Heart left ventricle (tissue), 16 donors: ENCODE measurements at places on chromosomes 3 and 15.

DNA sequence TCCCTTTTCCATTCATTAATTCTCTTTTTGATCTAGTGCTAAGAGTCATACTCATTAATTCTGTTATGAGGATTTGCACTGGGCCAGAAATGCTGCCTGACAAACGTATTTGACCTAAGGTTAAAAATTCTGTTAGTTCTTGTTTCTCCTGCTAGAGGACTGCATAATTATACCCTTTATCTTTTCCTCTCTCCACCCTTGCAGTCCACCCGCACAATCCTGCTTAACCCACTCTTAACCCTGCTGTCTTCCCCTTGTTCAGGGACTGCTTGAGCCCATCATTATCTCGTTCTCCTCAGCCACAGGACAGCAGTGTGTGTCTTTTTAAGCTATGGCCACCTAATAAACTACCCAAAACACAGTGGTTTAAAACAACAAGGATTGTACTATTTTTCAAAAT is 31.1 kb upstream of the DYNC1LI1 start:
- no peak for DNase-seq

DNA sequence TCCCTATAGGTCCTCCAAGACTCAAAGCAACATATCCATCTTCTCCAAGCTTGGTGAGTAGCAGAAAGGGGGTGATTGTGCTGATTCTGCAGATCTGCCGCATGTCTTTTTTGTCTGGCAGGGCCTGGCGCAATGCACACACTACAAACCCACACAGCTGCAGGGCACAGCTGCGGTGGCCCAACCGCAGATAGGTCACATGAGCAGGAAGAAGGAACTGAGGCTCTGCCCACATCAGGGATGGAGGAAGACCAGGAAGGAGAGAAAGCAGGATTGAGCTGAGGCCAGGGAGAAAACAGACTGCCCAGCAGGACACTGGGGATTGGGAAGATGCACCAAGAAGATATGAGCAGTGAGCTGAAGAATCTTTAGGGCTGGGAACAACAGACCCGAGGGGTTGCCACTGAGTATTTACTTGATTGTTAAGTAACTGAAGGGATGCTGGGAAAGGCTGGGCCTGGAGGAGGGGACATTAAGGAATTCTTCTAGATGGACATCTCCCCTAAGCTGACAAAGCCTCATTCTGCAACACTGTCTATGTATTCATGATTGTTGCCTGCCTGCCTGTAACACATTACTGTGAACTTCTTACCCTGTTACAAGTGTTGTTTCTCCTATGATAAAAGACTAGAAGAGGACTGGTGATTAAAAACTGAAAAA is 126.7 kb downstream of the MYLK start:
- peak; percentile 57 for DNase-seq

GRCh38 chr3:151203051-151203420 is at the start of gene GPR171:
Gene GPR171 (minus strand): TSS chr3:151203216. CDS start chr3:151199386, 3,830 bp downstream.
- DNase-seq = no peak

- DNase-seq = no peak
Observed at GRCh38 chr15:63587527-63587926, 9.7 kb upstream of the FBXL22 start.

DNA sequence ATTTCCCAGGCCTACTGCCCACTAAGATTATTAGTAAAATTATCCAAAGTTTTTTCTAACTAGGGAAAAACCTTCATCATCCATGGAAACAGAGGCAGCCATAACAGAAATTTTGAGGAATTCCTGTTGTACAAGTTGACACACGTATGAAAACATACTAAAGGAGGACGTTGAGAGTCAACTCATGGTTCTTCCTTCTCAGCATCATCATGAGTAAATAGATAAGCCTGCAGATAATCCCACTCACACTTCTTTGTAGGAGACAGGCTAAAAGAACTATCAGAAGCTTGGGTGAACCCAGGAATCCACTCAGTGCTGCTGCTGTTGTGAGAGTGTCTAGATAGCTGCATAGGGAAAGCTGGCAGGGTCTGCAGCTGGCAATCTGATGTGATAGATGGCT is 694.8 kb upstream of the NR2F2 start:
- DNase-seq = no peak

GRCh38 chr15:98282656-98283332 is 322.3 kb downstream of the ARRDC4 start:
- DNase-seq = no peak

DNA sequence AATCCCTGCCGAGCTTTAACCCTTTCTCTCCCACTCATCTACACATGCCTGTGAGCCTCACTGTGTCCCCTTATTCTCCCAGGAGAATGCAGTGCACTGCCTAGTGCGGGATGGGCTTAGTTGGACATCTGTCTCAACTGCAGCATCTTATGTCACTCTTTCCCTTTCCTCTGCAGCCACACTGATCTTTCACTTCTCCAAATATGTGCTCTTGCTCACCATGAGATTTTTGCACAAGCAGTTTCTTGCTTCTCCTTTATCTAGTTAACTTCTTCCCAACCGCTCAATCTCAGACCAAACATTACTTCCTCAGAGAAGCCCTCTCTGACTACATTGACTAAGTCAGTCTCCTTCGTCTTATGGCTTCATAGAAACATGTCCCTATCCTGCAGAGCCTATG is 292.3 kb downstream of the KBTBD8 start:
- no peak for DNase-seq

GRCh38 chr15:71471347-71471746 is 339.0 kb upstream of the NR2E3 start:
- no peak for DNase-seq

DNA sequence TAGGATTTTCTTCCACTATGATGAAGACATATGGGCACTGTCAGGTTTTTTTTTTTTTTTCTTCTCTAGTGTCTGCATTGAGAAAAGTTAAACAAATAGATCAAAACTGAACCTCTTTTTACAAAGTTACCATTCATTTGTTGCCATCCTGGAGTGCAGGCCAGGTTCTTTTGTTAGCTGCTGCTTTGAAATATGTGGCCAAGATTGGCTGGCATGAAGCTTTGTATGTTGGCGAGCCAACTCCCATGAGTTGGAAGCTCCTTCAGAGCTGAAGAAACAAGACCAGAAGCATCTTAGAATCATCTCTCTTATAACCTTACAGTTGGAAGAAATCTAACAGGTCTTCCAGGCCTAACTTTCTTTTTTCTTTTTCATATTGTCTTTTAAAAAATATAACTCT is 346.5 kb downstream of the THSD4 start:
- DNase-seq = no peak

GRCh38 chr15:87227846-87228245 is 1028.7 kb downstream of the NTRK3 start:
- no peak for DNase-seq

- no peak for DNase-seq
Observed at GRCh38 chr3:187615630-187616029, 54.6 kb downstream of the SST start.

GRCh38 chr3:33919312-33920120 is 121.1 kb downstream of the PDCD6IP start:
- DNase-seq = no peak

DNA sequence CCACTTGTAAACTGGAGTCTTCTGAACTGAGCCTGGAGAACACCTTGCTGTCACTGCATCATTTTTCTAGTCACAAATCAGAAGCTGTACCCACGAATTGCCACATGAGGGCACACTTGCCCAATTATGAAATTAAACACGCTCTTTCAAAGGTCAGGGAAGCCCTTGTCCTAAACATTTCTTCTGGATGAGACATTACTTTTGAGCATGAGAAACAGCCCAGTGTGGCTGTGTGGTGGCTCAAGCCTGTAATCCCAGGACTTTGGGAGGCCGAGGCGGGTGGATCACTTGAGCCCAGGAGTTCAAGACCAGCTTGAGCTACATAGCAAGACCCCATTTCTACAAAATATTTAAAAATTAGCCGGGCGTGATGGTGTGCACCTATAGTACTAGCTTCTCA is 27.5 kb upstream of the CFAP161 start:
- DNase-seq = no peak

- DNase-seq = no peak
Observed at GRCh38 chr3:32620611-32621310, 50.1 kb upstream of the DYNC1LI1 start.

GRCh38 chr3:64489361-64490044 is 198.3 kb downstream of the ADAMTS9 start:
- no peak for DNase-seq

DNA sequence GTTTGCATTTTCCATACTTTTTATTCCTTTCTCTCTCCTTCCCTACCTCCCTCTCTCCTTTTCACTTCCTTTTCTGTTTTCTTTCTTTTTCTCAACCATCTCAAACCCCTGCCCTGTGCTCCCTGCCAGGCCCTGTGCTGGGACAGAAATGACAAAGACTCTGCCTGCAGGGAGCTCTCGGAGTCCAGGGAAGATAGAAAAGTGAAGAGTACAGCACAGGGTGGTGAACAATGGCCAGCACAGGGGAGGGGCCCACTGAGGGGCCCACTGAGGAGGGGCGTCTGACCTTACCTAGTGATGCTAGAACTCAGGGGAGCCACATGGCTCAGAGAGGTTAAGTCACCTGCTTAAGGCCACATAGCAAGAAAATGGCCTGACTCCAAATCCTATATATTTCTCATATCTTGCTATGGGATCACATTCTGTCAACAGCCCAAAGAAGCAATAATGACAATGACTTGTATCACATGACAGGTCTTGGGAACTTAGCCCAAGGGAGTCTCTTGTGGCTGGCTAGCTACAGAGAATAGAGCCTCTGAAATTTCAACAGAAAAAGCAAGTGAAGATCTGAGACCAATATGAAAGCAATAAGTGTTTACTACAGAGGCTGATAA is 44.3 kb upstream of the ATP2B2 start:
- DNase-seq = no peak

DNA sequence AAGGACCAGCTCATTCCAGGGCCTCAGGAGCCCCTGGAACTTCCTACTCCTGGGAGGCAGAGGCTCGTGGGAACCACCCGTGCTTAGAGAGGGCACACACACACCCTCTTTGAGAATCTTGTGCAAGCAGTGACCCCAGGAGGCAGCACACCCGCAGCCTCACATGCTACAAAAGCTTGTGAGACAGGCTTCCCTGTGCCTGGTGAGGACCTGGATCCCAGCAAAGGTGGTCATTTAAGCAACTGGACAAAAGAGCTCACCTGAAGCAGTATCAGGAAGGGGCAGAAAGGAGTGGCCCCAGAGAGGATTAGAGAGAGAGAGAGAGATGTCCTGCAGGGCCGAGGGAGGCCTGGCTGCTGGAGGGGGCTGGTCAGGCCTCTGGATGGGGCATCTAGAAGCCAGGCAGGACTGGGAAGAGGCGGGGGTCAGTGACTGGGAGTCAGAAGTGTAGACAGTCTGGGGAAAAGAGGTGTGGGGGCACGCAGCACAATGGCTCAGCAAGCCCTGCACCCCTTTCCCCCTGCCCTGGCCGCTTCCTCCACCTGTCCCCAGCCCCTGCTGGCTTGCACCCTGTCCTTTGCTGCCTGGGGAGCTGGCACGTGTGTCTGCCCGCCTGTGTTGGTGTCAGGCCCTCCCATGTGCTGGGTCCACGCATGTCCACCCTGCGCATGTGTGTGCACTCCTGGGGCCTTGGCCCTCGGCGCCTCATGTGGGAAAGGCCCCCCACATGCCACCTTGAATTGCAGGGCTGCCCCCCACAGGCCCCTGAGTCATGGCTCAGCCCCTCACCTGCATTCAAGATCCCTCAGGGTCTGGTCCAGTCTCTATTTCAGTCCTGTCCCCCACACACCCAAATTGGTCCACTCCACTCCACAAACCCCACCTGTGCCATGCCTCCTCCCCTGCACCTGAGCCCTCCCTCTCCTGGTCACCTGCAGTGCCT is 36.9 kb downstream of the TSPAN3 start:
- DNase-seq = peak; percentile 20

GRCh38 chr3:188439080-188439479 is 285.1 kb downstream of the LPP start:
- no peak for DNase-seq

GRCh38 chr15:79956354-79956939 is 14.5 kb downstream of the BCL2A1 start:
- no peak for DNase-seq

DNA sequence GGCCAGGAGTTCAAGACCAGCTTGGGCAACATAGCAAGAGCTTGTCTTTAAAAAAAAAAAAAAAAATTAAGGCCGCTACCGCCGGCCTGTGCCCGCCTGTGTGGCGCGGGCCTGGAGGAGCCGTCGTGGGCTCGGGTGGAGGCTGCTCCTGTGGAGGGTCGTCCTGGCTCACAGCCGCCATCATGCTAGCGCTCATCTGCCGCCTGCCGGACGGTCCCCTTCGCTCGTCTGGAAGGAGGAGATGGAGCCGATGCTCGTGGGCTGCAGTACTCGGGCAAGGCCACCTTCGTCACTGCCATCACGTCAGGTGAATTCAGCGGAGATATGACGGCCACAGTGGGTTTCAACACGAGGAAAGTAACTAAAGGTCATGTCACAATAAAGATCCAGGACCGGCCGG is 37.4 kb downstream of the TFRC start:
- no peak for DNase-seq

DNA sequence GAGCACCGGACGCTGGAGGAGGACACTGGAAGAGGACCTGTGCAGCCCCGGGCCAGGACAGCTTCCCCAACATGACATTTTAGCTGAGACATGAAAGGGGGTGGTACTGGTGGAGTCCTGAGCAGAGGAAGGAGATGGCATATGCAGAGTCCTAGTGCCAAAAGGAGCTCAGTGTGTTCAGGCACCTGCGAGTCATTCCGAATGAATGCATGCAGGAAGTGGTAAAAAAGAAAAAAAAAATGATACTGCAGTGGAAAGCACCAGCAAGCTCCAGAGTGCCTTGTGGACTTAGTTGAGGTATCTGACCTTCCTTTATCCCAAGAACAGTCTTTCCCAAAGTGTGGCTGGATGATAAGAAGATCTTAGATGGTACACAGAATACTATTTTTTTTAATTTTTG is 6.6 kb upstream of the ZNF148 start:
- DNase-seq = no peak

- DNase-seq = no peak
Observed at GRCh38 chr15:85462029-85462428, 81.6 kb downstream of the AKAP13 start.

DNA sequence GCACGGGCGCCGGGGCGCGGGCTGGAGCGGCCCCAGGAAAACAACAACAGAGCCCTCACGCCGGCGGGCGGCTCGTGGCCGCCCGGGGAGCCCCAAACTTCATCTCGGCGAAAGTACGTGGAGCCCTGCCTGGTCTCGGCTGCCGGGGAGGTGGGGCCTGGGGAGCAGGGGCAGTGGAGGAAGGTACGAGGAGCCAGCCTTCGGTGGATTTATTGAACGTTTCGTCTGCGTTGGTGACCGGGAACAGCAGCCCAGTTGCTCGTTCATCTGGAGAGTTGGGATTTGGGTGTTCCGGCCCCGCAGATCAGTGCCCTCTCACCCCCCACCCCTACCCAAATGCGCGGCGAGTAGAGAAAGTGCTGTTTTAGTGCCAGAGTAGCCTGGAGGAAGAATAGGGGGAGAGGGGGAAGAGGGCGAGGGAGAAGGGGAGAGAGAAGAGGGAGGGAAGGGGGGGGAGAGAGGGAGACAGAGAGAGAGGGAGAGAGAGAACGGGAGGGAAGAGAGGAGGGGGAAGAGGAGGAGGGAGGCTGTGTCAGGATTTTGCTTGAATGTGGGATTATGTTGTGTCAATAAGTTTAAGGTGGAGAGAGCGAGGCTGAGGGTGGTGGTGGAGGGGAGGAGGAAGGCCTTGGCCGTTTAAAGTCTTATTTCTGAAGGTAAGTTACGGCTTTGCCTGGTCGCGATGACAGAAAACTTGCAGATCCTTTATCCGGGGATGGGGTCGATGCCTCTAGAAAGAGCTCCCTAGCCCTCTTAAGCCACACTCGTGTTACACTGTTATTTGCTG is 970 bp downstream of the BBX start:
- peak; percentile 54 for DNase-seq

GRCh38 chr3:101383656-101384055 is 63.3 kb upstream of the IMPG2 start:
- DNase-seq = no peak
